ENCODE measurements at places on chromosomes 2 and 18.

- no peak for DNase-seq
Observed at GRCh38 chr18:10950876-10951630, 198.3 kb downstream of the PIEZO2 start.

DNA sequence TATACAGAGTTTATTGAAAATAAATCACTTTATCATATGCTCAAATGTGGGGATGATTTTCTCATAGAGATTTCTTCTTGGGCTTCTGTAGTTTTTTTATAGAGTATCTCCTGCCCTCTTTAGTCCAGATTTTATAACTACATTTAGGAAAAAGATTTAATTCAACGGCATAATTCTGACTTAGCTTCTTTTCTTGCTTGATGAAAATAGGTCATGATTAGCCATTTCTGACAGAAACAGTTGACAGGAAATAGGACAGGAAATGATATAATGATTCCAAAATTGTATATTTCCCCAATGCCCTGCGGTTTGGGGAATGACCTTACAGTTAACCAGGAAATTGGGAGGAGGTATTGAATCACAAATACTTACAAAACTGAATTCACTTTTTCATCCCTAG, 1531.9 kb upstream of the ACVR2A start:
- DNase-seq: no peak

- no peak for DNase-seq
Observed at GRCh38 chr18:356778-357177, 88.9 kb upstream of the THOC1 start.

GRCh38 chr2:236073867-236074655, 94.1 kb downstream of the GBX2 start:
- DNase-seq: no peak

- DNase-seq: no peak
Observed at GRCh38 chr2:145657265-145657664, 1137.3 kb upstream of the ZEB2 start.

GRCh38 chr2:60957643-60958042, 59.9 kb upstream of the PEX13 start:
- no peak for DNase-seq

DNA sequence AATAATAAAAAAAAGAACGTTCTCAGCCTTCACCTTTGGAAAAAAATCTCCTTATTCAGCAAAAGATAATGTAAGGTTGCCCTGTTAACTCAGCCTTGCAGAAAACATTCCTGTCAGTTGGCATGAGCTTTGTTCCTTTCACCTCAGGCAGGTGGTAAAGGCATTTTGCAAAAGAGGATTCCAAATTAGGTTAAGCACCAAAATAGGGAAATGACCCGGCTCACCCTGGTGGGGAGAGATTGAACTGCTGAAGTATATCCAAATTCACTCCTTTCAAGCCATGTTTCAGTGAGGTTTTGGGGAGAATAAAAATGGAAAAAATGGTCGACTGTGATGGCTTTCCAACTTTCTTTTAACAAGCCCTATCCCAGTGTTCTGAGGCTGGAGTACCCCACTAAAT, 1988.8 kb upstream of the PIK3C3 start:
- no peak for DNase-seq

DNA sequence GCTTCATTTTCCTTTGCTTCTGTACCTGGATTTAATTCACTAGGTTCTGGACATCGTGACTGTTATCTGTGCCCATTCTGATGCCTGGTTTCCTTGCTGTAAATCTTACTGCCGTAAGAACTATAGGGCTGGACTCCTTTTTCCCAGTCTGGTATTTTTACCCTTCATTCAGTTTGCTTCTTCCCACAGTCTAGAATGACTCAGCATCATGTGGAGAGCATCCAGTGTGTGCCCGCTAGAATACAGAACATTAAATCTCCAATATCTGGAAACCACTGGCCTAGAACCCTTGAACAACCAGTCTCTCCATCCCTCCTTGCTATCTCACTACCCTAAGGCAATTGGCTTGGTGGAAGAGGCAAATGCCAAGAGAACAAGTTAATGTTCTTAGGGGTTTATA, 1075.4 kb upstream of the ZEB2 start:
- DNase-seq: no peak

- no peak for DNase-seq
Observed at GRCh38 chr2:51601706-51602105, 569.8 kb upstream of the NRXN1 start.

DNA sequence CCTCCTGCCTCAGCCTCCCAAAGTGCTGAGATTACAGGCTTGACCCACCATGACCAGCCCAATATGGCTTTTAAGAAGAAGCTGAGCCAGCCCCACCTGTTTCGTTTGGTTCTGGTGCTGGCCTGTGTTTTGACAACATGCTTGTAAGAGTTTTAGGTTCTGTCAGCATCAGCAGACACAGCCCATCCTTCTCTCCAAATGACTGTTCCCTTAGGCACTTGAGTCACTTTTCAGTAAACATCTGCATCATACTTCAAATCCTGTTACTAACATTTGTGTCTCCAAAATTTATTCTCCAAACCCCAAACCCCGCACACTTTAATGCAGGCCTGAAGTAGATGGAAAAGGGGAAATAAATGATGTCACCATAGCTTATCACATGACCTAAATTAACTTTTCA, 1118.5 kb downstream of the TSN start:
- DNase-seq: no peak
